Activated CD4-positive, alpha-beta T cell treated with anti-CD3 and anti-CD28 coated beads for 48 hours (primary cell): ENCODE measurements at places on chromosomes 2 and 18.

DNA sequence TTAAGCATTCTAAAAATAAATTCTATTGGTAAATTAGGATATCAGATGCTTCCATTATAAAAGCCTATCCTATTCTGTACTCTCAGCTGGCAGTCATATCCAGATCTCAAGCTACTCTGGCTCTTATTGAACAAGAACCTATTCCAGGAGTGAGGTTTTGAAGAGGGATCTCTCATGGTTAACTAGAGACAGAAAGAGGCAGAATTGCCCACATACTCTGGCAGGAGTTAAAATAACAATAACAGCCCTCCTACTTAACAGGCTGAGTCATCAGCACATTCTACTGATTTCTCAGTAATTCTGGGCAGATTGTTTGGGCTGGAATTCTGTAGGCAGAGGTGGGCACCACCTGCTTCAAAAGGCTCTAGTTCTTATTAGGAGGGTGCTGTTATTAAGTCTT is 142.0 kb upstream of the UNC80 start:
- DNase-seq = no peak

- DNase-seq = no peak
Observed at GRCh38 chr2:33917252-33917651, 318.2 kb upstream of the FAM98A start.

GRCh38 chr18:42583283-42583731 is 532.2 kb downstream of the RIT2 start:
- DNase-seq = no peak

DNA sequence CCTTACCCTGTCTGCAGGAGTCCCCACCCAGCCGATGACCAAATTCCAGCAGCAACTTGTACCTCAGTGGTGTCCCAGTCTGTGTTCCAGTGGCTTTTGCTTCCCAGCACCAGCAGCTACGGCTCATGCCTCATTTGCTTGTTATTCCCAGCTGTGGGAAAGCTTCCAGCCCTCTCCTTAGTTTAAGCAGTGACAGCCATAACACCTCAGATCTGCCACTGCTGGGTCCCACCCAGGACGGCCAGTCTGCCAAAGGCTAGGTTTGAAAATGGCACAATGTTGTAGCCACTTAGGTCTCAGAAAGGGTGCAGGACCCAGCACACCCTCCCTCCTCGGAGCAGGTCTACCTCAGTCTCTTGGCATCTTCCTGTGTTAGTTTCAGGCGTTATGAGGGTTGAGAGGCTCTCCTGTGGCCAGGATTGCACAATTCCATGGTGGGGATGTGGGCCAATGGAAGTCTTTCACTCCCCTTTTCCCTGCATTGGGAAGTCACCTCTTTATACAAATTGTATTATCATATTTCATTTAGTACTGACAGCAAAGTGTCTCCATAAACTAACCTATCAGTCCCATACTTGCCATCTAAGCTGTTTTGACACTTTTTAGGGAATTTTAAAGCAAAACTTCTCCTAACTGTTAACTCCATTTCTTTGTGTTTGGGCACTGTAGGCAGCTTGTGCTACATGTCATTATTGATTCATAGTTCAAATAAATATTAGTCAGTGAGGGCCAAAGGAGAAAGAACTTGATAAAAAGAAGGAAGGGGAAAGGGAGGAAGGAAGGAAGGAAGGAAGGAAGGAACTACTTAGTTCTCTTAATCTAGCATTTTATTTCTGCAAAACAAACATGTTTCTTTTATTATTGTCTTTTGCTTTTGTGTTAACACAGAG is 62.9 kb upstream of the FAM110C start:
- no peak for DNase-seq

- no peak for DNase-seq
Observed at GRCh38 chr18:55213586-55213985, 254.3 kb upstream of the CCDC68 start.

DNA sequence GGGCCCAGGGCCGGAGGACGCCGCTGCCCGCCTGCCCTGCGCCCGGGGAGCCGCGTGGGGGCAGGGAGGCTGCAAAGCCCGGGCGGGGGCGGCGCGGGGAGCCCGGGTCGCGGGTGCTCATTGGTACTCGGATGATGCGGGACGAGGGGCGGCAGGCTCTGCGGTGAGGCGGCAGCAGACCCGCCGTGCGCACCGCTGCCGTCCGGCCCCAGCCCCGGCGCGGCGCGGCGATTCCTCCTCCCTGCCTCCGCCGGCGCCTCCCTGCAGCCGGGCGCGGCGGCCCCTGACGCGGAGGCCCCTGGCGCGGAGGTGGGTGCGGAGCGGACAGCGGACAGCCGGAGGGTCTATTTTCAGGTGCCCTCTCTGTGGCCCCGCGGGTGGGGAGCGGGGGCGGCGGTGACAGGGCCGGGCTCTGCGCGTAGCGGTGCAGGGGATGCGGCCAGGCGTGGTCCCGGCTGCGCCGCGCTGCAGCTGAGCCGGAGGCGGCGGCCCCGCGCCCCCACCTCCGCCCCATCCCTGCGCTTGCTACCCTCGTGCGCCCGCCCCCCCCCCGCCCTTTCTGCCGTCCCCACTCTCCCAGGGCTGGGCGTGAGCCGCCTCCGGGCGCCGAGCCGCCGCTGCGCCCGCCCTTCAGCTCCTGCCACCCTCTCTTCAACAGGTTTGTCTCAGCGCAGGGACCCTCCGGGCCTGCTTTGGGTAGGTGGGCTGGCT is 640 bp downstream of the SPTBN1 start:
- peak; percentile 15 for DNase-seq

DNA sequence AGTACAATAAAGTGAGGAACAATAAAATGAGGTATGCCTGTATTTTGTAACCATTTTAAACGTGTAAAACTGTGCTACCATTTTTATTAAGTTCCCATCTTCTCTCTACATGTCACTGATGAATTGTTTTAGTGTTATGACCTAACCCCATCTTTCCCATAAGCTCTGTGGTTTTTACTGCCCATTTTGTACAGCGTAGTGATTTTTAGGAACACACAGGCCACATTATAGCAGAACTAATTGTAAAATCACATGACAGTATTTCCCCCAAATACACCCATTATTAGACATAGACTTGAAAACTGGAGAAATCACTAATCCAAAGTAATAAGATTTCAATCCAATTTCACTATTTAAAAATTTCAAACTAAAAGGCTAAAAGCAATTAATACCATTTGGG is 130.7 kb downstream of the TMEM247 start:
- DNase-seq = no peak
